ENCODE measurements at places on chromosomes 12 and 14.

DNA sequence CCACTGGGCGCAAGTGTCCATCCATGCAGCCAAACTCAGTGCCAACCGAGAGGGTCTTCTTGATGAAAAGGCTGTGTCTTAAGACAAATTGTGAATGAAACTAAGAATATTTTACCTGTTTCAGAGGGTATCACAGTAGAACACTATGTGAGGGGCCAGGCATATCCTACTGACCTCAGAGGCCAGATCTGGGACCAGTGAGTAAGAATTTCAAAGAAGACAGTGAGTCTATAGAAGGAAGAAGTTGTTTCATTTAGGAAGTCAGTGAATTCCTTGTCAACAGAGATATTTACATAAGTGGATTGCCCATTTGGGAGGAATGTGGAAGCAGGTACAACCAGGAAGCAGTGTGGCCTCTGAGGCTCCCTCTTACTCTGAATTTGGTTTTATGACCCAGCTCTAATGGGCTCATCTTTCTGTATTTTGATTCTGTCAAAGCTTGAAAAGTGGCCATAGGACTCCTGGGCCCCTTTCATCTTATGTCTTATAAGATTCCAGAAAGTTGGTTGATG, 137.4 kb downstream of the ZNF664 start:
- DNase-seq: no peak

- no peak for DNase-seq
Observed at GRCh38 chr12:97471194-97471593, 8.6 kb downstream of the RMST start.

GRCh38 chr12:55982319-55982936, 8.6 kb downstream of the RAB5B start:
- DNase-seq: no peak

DNA sequence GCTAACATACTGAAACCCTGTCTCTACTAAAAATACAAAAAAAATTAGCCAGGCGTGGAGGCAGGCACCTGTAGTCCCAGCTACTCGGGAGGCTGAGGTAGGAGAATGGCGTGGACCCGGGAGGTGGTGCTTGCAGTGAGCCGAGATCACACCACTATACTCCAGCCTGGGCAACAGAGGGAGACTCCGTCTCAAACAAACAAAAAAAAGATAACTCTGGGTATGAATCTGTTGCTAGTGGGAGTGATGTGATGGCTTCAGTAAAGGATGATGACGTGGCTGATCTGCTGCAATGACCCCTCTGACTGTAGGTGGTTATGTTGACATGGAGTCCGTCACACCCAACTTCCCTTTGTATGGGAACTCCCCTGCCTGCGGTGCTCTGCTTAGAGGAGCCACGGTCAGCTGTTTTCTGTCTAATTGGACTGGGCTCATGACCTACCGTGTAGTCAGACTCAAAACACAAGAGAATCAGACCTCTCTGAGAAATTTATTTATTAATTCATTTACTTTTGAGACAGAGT, 59.1 kb upstream of the MED13L start:
- DNase-seq: no peak

GRCh38 chr14:71240866-71241520, 333.7 kb downstream of the PCNX1 start:
- no peak for DNase-seq

GRCh38 chr14:79278798-79279644, 932.3 kb downstream of the DIO2 start:
- no peak for DNase-seq
